ENCODE measurements at places on chromosomes 5 and 9. TPM values are rescaled to one million over a fixed set of nuclear protein-coding genes. Genes with fewer than 3 reads are reported as not detected.

GRCh38 chr5:170117736-170118135 lies 12.0 kb downstream of the FOXI1 start:
- DNase-seq: no peak
- no peaks in the 10 kb centered on the region for H3K4me1 ChIP-seq
- H3K27me3 ChIP-seq: no peaks in the 10 kb centered on the region
- H3K36me3 ChIP-seq: no peaks in the 10 kb centered on the region
- H3K27ac ChIP-seq: no peak overlapping the region

GRCh38 chr9:82581935-82582334 lies 481.0 kb downstream of the RASEF start:
- no peaks in the 10 kb centered on the region for H3K36me3 ChIP-seq
- no peak overlapping the region for H3K27ac ChIP-seq
- H3K27me3 ChIP-seq: no peaks in the 10 kb centered on the region
- no peak for DNase-seq
- H3K4me1 ChIP-seq: no peaks in the 10 kb centered on the region

PCDHA3 gene
- 0.18 TPM for total RNA-seq

- H3K27ac ChIP-seq: no peak overlapping the region
- no peak for DNase-seq
- no peaks in the 10 kb centered on the region for H3K36me3 ChIP-seq
- H3K4me1 ChIP-seq: peaks cover 2% of the 10 kb centered on the region
Measured at GRCh38 chr9:109504689-109505088, 6.6 kb upstream of the PTPN3 start.

PAM gene
- total RNA-seq: 118 TPM

GRCh38 chr9:13554626-13555025 lies 275.1 kb upstream of the MPDZ start:
- no peaks in the 10 kb centered on the region for H3K4me1 ChIP-seq
- no peak for DNase-seq
- H3K27me3 ChIP-seq: no peaks in the 10 kb centered on the region
- no peak overlapping the region for H3K4me3 ChIP-seq
- no peaks in the 10 kb centered on the region for H3K36me3 ChIP-seq

GRCh38 chr9:125986966-125987365 lies 239.8 kb downstream of the PBX3 start:
- no peaks in the 10 kb centered on the region for H3K4me1 ChIP-seq
- DNase-seq: no peak
- no peak overlapping the region for H3K27ac ChIP-seq
- no peaks in the 10 kb centered on the region for H3K36me3 ChIP-seq

GRCh38 chr9:34653151-34654072 lies 1.4 kb downstream of the IL11RA start:
- DNase-seq: peak; percentile 94
- peak overlapping the region; percentile 94 for H3K27ac ChIP-seq
- peaks cover 44% of the 10 kb centered on the region for H3K36me3 ChIP-seq
- no peaks in the 10 kb centered on the region for H3K27me3 ChIP-seq
- H3K4me3 ChIP-seq: peak overlapping the region; percentile 52
- peaks cover 50% of the 10 kb centered on the region for H3K4me1 ChIP-seq

PAEP gene
- not detected for total RNA-seq

DNA sequence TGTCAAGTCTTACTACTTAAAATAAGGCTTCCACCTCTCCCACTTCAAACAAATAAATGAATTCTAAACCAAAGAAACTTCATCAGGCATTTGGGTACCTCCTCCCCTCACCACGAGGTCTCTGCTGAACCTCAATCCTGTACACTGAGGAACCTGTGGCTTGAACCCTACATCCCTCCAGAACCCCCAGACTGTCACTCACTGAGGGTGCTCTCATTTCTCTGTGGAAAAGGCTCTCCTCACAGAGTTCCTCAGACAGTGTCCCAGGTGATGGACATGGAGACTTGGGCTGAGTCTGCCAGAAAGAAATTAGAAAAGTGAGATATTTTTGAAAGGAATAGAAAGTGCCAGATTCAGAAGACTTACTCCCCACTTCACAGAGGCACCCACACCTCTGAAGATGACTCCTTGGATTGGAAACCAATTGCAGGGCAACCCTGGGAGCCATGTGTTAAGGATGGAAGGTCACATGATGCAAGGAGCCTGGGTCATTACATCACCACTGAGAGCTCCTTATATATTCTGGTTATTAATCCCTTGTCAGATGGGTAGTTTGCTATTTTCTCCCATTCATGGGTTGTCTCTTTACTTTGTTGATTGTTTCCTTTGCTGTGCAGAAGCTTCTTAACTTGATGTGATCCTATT lies 19.8 kb downstream of the MLANA start:
- H3K4me1 ChIP-seq: no peaks in the 10 kb centered on the region
- H3K36me3 ChIP-seq: no peaks in the 10 kb centered on the region
- DNase-seq: no peak

FANCC gene
- total RNA-seq: 9.8 TPM

DMRTA1 gene
- total RNA-seq: 0.35 TPM

LCN15 gene
- total RNA-seq: not detected

- no peaks in the 10 kb centered on the region for H3K36me3 ChIP-seq
- no peak overlapping the region for H3K4me3 ChIP-seq
- H3K4me1 ChIP-seq: no peaks in the 10 kb centered on the region
- DNase-seq: no peak
- H3K27me3 ChIP-seq: peaks cover 5% of the 10 kb centered on the region
Measured at GRCh38 chr9:38441347-38442085, 17.3 kb upstream of the IGFBPL1 start.

CHSY3 gene
- total RNA-seq: 6.3 TPM

DNA sequence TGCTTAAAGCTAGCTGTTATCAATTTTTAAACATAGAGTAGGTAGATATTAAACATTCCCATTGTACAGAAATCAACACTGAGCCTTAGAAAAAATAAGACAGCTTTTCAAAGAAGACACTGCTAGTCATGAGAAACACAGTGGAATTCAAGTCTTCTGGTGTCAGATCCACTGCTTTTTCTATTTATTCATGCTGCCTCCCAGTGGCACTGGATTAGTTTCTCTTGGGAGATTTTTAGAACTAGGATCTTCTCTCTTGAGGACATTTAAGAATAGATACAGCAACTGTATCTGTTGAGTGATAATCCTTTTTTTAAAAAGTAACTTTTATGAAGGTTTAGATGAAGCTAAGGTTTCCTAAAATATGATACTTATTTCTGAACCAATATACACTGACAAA lies 1635.4 kb upstream of the C9orf72 start:
- no peaks in the 10 kb centered on the region for H3K36me3 ChIP-seq
- no peak overlapping the region for H3K4me3 ChIP-seq
- H3K27me3 ChIP-seq: peaks cover 23% of the 10 kb centered on the region
- no peak overlapping the region for H3K27ac ChIP-seq
- peaks cover 10% of the 10 kb centered on the region for H3K4me1 ChIP-seq

- no peak overlapping the region for H3K27ac ChIP-seq
- no peak for DNase-seq
- no peaks in the 10 kb centered on the region for H3K4me1 ChIP-seq
- no peaks in the 10 kb centered on the region for H3K27me3 ChIP-seq
- no peaks in the 10 kb centered on the region for H3K36me3 ChIP-seq
Measured at GRCh38 chr5:11072568-11072967, 311.5 kb upstream of the DAP start.

MARCOL gene
- not detected for total RNA-seq

GRCh38 chr5:127699416-127699815 lies 3.8 kb upstream of the CCDC192 start:
- H3K4me3 ChIP-seq: no peak overlapping the region
- H3K4me1 ChIP-seq: peaks cover 5% of the 10 kb centered on the region
- no peaks in the 10 kb centered on the region for H3K27me3 ChIP-seq
- H3K27ac ChIP-seq: no peak overlapping the region

KYAT1 gene
- total RNA-seq: 4.7 TPM

GRCh38 chr9:129320575-129321285 lies 142.7 kb upstream of the IER5L start:
- DNase-seq: peak; percentile 95
- H3K27ac ChIP-seq: peak overlapping the region; percentile 92
- peak overlapping the region; percentile 43 for H3K4me3 ChIP-seq

GRCh38 chr5:24732184-24732583 lies 87.4 kb upstream of the CDH10 start:
- H3K27ac ChIP-seq: no peak overlapping the region
- no peak overlapping the region for H3K4me3 ChIP-seq
- DNase-seq: no peak
- no peaks in the 10 kb centered on the region for H3K4me1 ChIP-seq
- no peaks in the 10 kb centered on the region for H3K36me3 ChIP-seq

DNA sequence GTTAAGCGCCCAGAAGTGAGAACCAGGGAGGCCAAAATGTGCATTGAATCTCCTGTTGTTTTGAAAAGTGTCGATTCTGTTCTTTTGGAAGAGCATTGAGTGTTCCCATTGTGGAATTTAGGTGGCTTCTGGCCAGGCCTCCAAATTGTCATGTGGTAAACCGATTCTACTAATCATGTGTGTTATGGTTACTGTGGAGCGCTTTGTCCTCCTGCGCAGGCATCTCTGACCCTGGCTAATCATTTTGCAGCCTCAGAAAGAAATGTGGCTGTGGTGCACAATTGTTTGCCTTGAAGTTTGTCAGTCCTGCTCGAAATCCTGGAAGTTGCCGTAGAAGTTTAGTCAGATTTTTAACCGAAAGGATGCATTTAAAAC lies 121.3 kb downstream of the RASGRF2 start:
- H3K4me1 ChIP-seq: no peaks in the 10 kb centered on the region
- DNase-seq: no peak
- H3K36me3 ChIP-seq: no peaks in the 10 kb centered on the region
- no peak overlapping the region for H3K4me3 ChIP-seq
- H3K27me3 ChIP-seq: no peaks in the 10 kb centered on the region
- H3K27ac ChIP-seq: no peak overlapping the region

- no peaks in the 10 kb centered on the region for H3K27me3 ChIP-seq
- peak overlapping the region; percentile 73 for H3K27ac ChIP-seq
Measured at GRCh38 chr9:20356403-20357036, 265.8 kb downstream of the MLLT3 start.

MRPS30 gene
- total RNA-seq: 50.6 TPM

- H3K4me1 ChIP-seq: peaks cover 13% of the 10 kb centered on the region
- no peak for DNase-seq
- peak overlapping the region; percentile 1 for H3K27ac ChIP-seq
- H3K27me3 ChIP-seq: peaks cover 6% of the 10 kb centered on the region
- no peaks in the 10 kb centered on the region for H3K36me3 ChIP-seq
Measured at GRCh38 chr9:125744616-125745015, 2.6 kb upstream of the PBX3 start.

- peak overlapping the region; percentile 89 for H3K27ac ChIP-seq
- no peaks in the 10 kb centered on the region for H3K36me3 ChIP-seq
- DNase-seq: peak; percentile 88
- no peaks in the 10 kb centered on the region for H3K27me3 ChIP-seq
- no peak overlapping the region for H3K4me3 ChIP-seq
Measured at GRCh38 chr9:129725795-129726251, 27.0 kb downstream of the PTGES start.

ANKRD34B gene
- total RNA-seq: 0.13 TPM

DNA sequence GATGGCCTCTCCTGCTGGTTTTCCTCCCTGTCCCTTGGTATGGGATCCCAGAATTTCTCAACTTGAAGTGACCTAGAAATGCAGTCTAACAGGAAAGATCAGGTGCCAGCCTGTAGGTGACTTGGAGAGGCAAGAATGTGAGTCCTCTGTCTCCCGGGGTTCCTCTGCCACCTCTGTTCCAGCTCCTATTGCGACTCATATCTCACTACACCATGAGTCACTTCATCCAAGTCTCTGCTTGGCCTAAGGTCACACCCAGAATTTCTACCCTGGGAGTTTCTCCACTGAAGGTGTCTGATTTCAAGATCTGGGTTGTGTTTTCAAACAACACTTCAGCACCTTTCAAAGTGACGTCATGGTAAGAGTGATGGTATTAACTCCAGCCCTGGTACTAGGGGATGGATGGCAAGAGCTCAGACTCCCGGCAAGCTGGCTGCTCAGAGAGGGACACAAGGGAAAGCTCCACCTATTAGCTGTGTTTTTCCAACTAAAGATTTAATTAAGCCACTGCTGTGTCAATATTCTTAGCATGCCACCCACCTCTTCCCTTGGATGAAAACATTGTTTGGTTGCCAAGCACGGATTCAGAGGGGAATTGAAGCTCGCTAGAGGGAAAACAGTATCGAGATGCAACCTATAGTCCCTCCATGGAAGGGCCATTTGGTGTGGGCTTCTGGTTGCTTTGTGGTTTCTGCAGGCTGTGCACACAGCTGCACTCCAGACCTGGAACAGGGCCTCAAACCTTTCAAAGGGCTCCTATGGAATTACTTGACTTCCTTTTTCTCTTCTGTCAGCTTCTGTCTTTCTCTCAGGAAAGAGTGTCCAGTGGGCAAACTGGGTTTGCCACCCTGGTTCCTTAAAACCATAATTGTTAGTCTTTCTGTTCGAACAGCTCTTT lies 205.7 kb downstream of the GAS1 start:
- H3K27ac ChIP-seq: peak overlapping the region; percentile 51
- DNase-seq: no peak
- H3K4me1 ChIP-seq: peaks cover 11% of the 10 kb centered on the region
- H3K36me3 ChIP-seq: no peaks in the 10 kb centered on the region
- no peaks in the 10 kb centered on the region for H3K27me3 ChIP-seq

- no peak overlapping the region for H3K27ac ChIP-seq
- peak; percentile 26 for DNase-seq
- H3K36me3 ChIP-seq: no peaks in the 10 kb centered on the region
- no peak overlapping the region for H3K4me3 ChIP-seq
- H3K4me1 ChIP-seq: no peaks in the 10 kb centered on the region
Measured at GRCh38 chr5:90939211-90939610, 380.6 kb downstream of the ADGRV1 start.

DNA sequence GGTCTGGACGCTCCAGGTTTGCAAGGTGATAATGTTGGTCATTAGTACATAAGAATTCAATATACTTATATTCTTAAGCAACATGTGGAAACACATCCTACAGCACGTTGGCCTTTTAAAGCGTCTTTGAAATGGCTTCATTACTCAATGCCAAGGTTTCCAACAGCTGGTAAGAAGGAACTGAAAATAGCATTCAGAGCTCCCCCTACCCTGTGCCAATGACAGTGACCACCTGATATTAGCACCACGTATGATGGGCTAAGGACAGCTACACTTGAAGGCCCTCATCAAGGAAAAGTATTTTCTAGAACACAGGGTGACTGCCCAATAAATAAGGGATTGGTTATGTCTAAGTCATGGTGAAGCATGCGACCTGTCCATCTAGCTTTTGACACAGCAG lies 9.9 kb downstream of the ZNF622 start:
- peak; percentile 16 for DNase-seq
- no peaks in the 10 kb centered on the region for H3K27me3 ChIP-seq
- peaks cover 38% of the 10 kb centered on the region for H3K36me3 ChIP-seq
- no peak overlapping the region for H3K27ac ChIP-seq
- H3K4me3 ChIP-seq: no peak overlapping the region

SHC3 gene
- total RNA-seq: 0.53 TPM

All from muscle of leg (tissue), 16 donors.